ENCODE measurements at places on chromosomes 16 and 17.
A peak's percentile ranks its signal among the peaks of the same experiment; 100 is the strongest.

GRCh38 chr16:49127103-49127502, 154.5 kb downstream of the CBLN1 start:
- no peak for DNase-seq

DNA sequence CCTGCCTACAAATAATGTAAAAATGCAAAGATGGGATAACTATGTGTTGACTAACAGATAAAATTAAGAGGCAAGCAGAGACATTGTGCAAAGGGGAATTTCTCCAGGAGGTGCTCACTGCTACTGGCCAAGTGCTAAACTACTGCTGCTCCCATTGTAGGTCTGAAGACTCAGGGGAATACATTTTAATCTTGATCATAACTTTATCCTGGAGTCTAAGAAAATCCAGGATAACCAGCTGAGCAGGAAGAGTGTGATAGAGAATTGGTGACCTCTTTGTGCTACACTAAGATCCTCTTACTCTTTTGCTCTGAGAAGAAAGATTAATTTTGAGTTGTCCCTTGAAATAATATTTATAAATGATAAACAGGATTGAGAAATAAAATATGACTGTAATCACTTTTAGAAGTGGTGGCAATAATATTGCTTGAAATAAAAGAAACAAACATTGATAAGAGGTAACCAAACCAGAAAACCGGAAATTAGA, 5.9 kb downstream of the RNF43 start:
- DNase-seq: no peak

DNA sequence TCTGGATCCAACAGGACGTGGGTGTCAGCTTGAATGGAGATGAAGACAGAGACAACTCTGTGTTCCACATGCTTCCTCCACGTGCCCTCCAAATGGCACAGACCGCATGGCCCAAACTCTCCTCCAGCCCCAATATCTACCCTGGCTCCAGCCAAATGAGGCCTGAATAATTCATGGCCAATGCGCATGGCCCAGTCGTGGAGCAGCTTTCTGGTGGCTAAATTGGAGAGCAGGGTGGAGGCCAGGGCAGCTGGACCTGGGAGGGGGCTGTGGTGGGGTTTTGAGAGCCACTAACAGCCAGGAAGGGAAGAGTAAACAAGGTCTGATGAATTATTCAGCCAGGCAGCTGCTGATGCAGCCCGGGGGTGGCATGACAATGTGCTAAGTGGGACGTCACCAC, 96.7 kb upstream of the TMEM132E start:
- no peak for DNase-seq

DNA sequence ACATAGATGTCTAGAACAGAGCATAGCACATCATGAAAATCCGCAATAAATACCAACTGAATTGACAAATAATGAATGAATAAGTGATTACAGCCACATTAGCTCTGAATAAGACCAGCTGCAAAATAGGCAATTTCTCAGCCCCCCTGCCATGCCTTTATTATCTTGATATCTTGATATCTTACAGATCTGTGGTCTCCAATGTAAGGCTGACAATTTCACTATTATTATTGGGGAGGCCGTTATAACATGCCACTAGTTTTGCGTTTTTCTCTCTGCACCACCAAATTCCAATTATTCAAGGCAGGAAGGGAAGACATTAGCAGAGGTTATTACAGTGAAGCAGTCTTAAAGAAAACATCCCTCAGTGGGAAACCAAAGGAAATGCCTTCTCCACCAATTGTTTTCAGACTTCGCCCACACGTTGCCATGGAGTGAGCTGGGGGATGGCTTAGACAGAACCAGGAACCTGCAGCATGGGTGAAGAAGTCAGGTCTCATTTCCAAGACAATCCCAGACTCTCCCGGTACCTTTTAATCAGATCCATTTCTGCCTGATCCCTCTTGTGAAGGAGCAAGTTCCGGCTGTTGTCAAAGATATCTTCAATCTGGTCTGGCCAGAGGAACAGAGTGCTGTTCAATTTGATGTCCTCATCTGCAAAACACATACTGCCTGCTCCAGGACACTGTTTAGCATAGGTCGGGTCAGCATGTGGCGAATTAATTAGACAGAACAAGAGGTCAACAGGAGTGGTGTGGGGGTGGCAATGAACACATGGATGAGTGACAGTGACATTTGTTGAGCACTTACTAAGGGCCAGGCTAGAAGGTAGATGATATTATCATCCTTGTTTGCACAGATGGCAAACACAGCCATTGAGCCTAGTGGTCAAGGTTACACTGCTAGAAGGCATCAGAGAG, 46.4 kb downstream of the DNAH3 start:
- DNase-seq: peak; percentile 36

- no peak for DNase-seq
Measured at GRCh38 chr16:51719376-51719775, 568.3 kb upstream of the SALL1 start.

DNA sequence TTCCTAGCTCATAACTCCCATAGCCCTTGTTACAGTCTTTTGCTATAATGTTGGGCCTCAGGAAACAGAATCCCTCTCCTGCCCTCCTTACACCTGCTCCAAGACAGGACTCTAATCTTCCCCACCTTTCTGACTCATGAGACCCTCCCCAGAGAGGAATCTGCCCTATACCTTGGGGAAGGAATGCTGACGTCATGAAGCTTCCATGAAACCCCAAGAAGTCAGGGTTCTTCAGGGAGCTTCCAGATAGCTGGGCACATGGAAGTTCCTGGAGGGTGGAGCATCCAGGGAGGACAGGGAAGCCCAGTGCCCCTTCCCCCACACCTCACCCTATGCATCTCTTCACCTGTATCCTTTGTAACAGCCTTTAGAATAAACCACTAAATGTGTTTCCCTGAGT, 285.7 kb downstream of the SOX9 start:
- DNase-seq: no peak

- DNase-seq: no peak
Measured at GRCh38 chr17:32461498-32461852, 17.2 kb downstream of the PSMD11 start.

DNA sequence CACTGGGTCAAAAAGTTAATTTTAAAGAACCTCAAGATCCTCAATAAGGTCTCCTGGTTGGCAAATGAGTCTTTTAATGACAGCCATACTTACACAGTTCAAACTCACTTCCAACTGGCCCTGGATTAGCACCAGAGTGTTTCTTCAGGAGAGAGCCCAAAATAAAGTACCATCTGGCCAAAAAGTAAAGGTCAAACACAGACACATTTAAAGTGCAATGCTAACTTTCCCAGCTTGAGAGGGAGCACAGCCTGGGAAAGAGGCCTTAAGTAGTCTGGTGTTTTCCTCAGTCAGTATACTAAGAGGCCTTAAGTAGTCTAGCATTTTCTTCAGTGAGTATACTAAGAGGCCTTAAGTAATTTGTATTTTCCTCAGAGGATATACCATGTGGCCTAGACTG, 46.6 kb upstream of the ERN1 start:
- DNase-seq: no peak

DNA sequence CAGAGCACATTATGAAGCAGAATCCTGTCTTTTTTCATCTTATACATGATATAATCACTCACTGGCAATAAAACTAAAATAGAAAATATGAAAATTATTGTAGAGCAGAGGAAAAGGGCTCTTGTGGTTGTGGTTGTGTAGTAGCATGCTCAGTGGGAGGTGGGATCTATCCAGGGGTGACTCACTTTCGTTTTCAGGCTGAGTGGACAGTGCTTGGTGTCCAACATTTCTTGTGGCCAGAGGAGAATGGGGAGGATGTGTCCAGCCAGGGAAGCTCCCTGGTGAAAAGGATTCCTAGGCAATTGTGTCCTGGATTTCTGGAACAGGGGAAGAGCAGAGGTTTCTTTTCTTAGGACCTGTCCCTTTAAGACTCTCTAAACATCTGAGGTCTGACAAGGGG, 31.9 kb upstream of the CPHXL start:
- no peak for DNase-seq

DNA sequence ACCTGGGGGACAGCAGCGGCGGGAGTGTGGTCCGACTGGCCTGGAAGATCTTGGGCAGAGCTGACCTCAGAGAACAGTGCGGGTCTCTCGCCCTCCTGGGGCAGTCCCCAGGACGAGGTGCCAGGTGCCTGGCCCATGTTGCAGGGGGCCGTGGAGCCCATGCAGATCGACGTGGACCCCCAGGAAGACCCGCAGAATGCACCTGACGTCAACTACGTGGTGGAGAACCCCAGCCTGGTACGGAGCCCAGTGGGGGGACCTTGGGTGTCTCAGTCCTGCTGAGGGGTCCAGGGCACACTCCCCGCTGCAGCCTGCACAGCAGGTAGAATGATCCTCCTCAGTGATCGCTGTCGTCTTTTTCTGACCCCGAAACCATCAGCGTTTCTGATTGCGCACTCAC, 1.4 kb downstream of the GPS1 start:
- DNase-seq: no peak

DNA sequence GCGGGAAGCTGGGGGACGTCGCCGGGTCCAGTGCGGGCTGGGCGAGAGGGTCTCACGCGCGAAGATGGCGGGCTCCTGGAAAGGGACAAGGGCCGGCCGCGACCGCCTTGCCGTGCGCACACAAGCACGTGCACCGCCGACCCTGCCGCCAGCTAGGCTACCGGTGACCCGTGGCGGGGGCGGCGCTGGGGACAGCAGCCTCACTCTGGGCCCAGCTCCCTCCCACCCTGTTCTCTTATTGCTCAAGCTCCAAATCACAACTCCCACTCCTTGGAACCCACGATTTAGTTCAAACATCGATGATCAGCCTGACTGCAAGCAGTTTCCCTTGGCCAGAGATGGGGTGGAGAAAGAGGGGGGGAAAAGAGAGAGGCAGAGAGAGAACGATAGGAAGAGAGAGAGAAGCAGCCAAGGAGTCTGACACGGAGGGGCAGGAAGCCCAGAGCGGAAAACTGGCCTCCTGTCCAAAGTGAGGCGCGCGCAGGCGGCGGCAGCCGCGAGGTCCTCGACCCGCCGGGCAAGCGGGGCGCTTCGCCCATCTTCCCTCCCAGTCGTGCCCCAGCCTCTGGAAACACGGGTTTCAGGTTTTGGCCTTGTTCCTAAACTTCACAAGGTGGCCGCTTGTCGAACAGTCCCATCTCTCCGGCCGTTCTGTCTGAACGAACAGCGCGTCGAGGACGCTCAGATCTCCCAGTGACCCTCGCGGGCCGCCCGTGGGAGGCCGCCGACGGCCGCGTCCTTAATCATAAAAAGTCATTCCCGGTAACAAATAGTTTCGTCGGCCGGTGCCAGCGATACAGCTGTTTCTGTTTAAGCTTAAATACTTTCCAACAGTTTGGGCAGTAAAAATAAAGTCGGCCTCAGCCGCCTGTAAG, 1.7 kb upstream of the CBX8 start:
- no peak for DNase-seq

DNA sequence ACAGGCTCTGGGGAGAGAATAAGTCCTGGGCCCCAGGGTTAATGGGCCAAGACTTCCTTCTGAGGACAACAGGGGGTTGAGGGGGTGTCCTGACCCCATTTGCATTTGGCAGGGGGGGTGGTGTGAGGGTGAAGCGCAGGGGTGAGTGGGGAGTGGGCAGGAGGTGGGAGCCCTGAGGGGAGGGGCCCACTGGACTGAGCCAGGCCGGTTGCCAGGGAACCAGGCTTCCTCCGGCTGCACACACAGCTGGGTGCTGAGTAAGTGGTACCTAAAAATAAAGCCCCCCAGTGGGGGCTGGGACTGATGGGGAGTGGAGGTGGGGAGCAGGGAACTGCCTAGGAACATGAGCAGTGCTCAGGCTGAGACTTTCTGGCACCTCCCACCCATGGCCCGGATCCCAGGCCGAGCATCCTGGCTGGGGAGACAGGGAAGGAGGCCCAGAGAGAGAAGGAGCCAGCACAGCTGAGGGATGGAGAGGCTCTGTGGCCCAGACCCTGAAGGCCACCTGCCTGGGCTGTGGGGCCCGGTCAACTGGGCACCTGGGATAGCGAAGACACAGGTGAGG, 7.5 kb upstream of the RASD1 start:
- DNase-seq: no peak

GRCh38 chr17:76797241-76797840, 59.4 kb downstream of the MFSD11 start:
- no peak for DNase-seq

GRCh38 chr16:79083508-79084299, 516.8 kb downstream of the MAF start:
- DNase-seq: no peak

DNA sequence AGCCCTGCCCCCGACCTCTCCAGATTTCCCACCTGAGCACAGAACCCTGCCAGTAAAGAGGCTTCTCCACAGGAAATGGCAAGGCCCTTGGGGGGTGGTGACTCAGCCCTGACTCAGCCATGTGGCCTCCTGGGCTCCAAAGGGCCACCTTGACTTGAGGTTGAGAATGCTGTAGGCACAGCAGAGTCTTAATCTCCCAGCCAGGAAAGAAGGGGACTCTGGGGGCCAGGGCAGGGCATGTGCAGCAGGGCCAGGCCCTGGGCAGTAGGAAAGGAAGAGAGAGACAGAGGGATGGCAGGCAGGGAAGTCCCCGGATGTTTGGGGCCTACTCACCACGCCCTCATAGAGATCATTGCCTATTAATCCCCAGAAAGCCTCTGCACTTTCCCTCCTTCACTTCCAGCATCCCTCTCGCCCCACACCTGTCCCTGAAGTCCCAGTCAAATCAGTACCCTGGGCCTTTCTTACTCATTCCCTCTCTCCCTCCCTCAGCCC, 4.8 kb upstream of the ITGA3 start:
- no peak for DNase-seq

- DNase-seq: no peak
Measured at GRCh38 chr16:14004729-14005315, 66.3 kb upstream of the MRTFB start.

DNA sequence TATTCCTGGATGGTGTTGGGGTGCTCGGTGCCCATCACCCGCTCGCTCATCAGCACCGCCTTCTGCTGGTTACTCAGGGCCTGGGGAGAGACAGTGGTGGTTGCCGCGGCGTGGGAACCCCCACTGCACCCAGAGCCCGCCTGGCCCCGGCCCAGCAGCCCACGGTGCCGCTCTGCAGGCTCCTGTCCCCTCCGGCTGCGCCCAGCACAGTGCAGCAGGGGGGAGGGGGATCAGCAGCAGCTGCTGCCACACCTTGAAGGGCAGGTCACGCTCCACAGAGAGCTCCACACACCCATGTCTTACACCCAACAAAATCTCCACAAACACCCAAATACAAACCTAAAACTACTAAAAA, 18.8 kb downstream of the CLUH start:
- DNase-seq: no peak

- no peak for DNase-seq
Measured at GRCh38 chr17:4711661-4712181, 1.3 kb downstream of the ARRB2 start.
